Stimulated activated CD4-positive, alpha-beta T cell treated with anti-CD3 and anti-CD28 coated beads, Interleukin-15, amount 100 ng/mL, for 1 hour (primary cell): ENCODE measurements at places on chromosomes 12 and 14.

GRCh38 chr14:21043974-21044618, 1.9 kb downstream of the RNASE7 start:
- no peak for DNase-seq

GRCh38 chr12:91577586-91578539, 395.2 kb upstream of the DCN start:
- DNase-seq: no peak

DNA sequence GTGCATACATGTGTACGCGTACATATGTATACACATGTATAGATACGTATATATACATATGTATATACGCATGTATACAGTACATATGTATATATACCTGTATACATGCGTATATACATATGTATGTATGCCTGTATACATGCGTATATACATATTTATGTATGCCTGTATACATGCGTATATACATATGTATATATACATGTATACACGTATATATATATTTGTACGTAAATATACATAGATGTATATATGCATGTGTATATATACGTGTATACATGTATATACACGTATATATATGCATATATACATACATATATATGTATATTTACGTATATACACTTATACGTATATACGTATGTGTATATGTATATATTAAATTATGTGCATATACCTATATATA, 93.9 kb upstream of the ABCD2 start:
- DNase-seq: no peak

DNA sequence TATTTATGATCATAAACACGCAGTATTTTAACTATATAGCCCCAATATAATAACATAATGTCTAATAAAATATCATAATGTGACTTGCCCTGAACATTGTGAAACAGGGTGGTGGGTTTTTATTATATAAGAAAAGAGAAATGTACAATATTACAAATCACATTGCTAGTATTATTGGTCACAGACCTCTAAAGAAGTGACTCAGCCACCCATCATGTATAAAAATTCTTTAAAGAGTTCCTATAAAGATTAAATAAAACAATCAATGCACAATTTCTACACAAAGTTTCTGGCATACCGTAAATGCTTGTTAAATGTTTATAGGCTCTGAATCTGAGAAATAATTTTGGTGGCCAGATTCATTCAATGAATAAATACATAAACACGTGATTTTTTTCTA, 28.9 kb downstream of the ABCC9 start:
- no peak for DNase-seq

DNA sequence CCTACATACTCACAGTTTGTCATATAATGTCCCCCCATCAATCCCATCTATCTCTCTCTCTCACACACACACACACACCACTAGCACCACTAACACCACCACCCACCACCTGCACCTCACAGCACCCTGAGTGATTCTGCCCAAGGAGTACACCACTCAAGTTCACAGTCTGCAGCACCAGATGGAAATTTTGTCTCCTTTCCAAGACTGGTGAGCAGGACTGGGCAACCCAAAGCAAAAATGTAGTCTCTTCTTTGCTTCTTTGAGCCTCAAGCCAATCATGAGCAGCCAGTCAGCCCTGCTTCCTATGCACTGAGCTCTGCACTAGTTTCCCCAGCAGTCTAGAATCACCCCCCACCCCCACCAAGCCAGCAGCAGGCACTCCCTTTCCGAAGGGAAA, 15.0 kb upstream of the ARMH4 start:
- DNase-seq: no peak

DNA sequence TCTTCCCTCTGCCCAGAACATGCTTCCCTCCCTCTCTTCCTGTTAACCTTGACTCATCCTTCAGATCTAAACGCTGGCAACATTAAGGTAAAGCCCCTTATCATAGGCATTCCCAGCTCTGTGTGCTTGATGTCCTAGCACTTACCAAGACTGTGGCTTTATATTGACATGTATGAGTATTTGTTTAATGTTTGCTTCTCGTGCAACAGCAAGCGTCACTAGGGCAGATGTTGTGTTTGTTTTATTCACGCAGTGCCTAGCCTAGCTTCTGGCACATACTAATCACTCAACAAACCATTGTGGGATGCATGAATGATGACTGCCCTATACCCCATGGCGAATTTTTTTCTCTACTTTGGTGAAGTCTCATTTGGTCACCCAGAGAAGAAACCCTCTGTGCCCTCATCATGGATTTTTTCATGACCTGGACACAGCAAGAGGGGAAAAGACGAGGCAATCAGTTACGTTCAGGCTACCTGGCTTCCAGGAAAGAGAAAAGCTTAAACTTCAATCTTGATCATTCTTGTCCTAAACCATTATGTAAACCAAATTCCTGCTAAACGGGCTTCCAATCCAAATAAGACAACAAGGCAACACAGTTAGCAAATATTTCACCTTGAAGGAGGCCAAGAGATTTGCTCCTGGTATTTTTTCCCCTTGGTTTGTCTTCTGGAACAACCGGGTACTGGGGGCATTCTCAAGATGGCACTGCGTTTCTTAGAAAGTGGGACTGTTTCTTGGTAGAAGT, 47.9 kb upstream of the SOCS2 start:
- no peak for DNase-seq

DNA sequence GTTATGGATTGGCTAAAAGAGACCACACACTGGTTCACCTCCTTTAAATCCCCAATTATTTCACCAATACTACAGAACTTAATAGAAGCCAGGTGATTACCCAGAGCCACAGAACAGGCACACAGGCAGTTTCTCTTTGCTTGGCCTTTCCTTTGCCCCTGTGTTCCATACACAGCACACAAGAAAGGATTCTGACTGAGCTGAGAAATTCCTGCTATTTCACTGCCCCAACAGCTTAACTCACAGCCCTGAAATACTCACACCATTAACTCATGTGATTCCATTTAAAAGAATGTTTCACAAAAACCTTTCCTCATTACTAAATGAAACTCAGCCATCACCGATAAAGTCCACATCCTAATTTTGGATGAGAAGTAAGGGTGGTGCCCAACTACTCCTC, 133.6 kb downstream of the MED13L start:
- no peak for DNase-seq

DNA sequence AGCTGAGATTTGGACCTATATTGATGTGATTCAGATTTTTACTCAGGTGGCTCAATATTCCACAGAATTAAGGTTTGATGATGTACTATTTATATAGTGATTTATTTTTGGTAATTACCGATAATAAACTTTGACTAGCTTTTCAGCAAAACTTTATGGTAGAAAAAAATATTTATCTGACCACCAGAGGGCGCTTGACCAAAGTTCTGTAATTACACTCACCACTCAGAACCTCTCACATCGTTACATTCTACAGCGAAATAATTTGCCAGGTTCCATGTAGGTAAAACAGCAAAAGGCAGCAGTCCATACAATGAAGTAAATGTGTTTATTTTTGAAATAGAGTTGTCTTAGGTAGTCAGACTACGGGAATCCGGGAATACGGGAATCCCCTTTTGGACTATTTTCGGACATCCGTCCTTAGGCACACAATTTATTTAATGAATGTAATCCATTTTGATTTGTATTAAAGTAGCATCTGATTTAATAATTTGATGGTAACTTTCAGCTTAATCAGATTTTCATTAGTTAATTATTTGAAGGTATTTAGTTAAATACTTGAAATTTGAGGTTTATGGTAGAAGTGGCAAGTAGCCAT, 143.0 kb upstream of the DDHD1 start:
- DNase-seq: no peak

- DNase-seq: no peak
Observed at GRCh38 chr12:68198507-68199086, 27.0 kb downstream of the IL26 start.

DNA sequence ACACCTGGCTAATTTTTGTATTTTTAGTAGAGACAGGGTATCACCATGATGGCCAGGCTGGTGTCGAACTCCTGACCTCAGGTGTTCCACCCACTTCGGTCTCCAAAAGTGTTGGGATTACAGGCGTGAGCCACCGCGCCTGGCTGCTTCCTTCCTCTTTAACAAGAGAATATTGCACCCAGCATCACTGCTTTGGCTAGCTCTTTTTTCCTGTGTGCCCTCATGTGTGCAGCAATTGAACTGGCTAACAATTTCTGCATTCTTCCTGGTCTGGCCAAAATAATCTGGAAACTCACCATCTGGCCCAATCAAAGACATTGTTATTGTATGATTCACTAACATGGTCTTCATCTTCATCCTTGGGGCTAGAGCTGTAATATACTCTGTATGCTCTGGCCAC, 2.7 kb upstream of the ASB8 start:
- DNase-seq: no peak

- no peak for DNase-seq
Observed at GRCh38 chr12:45660330-45660729, 69.2 kb upstream of the ARID2 start.

DNA sequence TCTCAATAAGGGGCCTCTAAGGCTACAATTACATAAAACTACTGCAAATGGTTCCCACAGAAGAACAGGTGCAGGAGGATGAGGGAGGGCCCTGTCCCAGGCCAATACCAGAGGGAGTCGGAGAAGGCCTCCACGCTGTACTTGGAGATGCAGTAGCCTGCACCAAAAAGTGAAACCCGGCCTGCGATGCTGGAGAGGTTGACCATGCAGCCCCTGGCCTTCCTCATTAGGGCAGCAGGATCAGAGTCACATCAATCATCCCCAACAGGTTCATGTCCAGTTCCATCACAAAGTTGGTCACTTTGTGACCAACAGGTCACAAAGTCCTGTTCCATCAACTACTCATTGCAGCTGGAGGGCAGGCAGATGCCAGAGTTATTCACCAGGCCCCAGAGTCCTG, 23.0 kb downstream of the ZBTB39 start:
- no peak for DNase-seq

DNA sequence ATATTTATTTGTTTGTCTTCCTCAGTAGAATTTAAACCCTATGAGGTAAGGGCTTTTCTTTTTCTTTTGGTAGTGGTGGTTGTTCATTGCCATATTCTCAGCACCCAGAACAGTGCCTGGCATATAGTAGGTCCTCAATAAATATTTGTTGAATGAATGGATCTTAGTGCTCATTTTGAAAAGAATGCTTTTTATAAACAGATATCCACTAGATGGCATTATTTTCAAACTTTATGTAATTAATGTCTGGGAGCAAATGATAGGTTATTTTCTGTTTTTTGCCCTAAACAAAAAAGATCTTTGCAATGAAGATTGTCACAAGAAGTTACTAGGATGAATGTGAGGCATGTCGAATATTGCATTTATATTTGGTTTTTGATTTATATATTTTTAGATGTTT, 64.1 kb downstream of the RAD51B start:
- DNase-seq: no peak

- no peak for DNase-seq
Observed at GRCh38 chr12:30796891-30797371, 42.2 kb upstream of the CAPRIN2 start.

GRCh38 chr14:77979171-77979570, 179.3 kb downstream of the ADCK1 start:
- no peak for DNase-seq

DNA sequence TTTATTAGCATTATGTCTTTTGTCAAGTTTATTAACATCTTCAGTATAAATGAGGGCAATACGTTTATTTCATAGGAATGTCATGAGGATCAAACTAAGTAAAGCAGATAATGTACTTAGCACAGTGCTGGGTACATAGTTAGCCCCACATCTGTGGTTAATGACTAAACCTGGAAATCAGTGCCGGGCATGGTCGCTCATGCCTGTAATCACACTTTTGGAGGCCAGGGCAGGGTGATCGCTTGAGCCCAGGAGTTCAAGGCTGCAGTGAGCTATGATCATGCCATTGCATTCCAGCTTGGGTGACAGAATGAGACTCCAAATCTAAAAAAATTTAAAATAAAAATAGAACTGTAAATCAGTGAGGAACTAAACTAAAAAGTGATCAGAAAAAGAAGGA, 44.8 kb upstream of the GUCY2C start:
- no peak for DNase-seq

DNA sequence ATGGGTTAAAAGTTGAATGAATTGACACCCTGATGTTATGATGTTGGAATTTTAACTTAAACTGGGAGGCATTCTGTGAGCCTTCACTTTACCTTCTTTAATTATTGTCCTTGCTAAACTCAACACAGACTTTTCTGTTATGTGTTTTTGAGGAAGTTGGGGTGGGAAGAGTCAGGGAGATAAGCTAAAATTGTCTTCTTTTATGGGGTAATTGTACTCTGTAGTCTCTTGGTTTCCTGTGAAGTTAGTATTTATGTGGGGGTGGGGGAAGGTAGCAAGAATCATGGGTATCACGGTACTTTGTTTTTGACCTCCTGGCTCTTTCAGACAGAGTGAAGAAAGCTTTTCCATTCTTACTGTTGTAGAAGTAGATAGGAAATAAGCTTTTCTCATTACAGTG, 32.9 kb downstream of the RAB21 start:
- no peak for DNase-seq

DNA sequence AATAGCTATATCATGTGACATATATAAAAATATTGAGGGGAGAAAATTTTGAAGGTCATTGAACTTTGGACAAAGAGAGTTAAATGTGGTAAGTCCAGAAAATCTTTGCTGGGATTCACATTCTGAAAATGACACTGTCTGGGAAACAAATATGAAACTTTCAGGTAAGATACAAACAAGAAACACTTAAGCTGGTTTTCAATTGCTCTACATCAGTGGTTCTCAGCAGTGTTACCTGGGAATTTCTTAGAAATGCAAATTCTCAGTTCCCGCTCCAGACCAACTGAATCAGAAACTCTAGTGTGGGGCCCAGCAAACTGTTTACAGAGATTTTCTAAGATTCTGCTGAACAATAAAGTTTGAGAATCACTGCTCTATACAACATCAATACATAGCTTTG, 3.6 kb upstream of the CDK17 start:
- DNase-seq: no peak

DNA sequence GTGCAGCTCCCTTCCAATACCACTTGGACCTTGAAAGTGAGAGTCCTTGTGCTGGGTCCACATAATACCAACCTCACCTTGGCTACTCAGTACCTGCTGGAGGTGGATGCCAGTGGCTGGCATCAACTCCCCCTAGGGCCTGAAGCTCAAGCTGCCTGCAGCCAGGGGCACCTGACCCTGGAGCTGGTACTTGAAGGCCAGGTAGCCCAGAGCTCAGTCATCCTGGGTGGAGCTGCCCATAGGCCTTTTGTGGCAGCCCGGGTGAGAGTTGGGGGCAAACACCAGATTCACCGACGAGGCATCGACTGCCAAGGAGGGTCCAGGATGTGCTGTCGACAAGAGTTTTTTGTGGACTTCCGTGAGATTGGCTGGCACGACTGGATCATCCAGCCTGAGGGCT, 5.7 kb upstream of the INHBE start:
- DNase-seq: no peak

DNA sequence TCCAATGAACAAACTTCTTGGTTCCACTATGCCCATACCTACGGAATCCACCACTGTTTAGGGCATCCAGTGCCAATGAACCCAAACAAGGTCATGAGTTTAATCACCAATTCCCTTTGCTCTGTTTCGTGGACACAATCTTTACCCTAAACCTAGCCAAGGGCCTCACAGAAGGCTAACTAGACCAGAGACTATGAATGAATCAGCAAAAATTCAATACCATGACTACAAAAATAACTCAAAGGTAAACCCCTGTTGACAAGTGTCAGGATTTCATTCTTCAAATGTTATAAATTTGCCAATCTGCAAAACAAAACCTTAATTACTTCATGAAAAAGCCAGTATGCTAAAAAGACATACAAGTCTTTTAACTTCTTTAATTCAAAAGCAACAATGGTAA, 96.7 kb downstream of the CEP128 start:
- no peak for DNase-seq

- no peak for DNase-seq
Observed at GRCh38 chr12:128643155-128643554, 180.6 kb downstream of the SLC15A4 start.
